Fibroblast of mammary gland (primary cell): ENCODE measurements at places on chromosomes 1 and 21.

DNA sequence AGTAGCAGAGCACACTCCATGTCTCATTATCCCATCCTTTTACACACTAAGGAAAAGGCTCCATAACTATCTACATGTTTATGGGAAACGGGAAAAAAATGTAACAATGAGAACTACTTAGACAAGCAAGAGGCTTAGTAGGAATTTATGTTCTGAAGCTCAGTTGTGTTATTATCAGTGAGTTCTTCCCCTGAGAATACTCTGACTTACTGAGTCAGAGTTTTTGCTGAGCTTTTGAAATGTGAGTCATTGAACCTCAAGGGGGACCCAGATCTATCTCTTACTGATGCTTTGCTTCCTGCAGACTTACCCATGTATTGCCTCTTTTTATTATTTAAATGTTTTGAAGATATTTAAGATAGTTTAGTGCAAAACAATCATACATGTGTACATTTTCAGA lies 20.1 kb downstream of the CFHR5 start:
- peak; percentile 90 for DNase-seq

DNA sequence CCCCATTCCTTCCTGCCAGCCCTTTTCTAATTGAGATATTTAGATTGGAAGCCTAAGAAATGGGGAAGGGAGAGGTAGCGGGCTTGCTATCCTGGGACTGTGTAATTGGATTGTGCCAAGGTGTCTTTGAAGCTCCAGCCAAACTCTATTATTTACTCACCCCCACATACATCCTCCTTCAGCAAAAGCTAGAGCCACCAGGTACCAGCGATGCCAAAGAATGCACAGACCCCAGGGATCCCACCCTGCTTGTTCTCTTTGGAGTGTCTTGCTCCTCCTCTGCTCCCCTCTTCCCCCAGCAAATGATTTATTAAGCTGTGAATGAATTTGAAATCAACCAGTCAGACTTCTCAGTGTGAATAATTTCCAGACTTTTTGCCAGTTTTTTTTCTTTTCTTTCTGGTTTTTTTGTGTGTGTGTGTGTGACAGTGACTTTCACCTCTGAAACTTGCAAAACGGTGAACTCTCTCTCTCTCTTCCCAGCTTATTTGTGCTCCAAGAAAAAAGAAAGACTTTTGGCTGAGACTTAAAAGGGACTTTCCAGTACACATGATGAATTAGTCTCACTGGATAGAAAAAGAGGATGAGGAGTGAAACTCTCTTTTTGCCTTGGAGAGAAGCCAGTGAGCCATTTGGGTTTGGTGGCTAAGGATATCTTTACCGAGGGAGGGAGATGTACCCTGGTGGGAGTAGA lies 1.8 kb downstream of the VASH2 start:
- DNase-seq: no peak

DNA sequence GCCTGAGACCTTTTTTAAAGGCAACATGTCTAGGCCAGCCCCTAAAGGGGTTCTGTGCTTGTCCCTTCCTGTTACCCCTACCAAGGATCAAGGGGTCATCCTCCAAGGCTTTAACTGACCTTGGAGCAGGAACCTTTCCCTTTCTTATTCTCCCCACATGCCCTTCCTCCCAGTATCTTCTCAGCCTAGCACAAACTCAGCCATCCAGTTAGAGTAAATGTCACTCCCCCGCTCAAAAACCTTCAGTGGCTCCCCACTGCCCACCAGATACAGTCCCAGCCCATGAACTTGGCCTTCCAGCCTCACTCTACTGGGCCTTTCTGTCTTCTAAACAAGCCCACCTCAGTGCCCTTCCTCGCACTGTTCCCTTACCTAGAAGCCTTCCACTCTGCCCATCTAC lies 8.8 kb downstream of the C1QB start:
- no peak for DNase-seq

GRCh38 chr1:57404884-57405283 lies 19.0 kb downstream of the DAB1 start:
- no peak for DNase-seq

DNA sequence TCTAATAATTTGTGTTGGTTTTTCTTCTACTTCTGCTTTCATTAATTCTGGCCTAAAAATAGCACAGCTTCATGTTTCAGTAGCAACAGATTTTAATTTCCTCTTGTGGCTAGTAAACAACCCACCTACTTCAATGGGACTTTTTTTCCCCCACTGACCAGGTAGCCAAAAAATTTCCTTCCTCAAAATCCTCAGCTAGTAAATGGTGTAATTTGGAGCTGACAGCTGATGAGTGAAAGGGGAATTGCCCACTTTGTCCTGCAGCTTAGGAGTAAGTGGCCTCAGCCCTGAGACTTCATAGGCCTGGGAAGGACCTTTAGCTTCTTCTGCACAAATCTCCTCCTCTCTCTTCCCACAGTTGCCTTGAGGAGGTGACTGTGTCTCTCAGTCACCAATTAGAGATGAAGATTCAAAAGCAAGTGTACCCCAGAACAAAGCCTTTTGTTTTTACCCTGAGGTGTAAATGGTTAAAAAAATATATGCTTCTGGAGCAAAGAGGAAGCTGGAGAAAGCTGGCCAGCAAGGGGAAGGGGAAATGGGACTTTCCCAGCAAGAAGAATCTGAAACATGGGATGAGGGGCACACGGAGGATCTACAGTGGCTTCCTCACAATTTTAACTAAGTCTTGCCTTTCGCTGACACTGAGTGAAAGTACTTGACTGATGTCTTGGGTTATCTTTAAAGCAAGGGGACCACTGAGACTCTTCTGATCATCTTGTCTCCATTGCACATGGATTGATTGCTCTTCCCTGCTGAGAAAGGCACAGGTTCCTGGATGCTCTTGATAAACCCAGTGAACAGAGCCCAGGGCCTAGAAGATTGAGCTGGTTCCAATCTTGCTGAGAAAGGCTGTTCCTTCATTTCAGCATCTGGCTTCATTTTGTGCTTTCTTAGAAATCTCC lies 35.8 kb upstream of the VCAM1 start:
- DNase-seq: no peak

- no peak for DNase-seq
Observed at GRCh38 chr1:80917826-80918225, 882.9 kb upstream of the ADGRL2 start.

GRCh38 chr1:54153535-54154439 lies 987 bp upstream of the CDCP2 start:
- DNase-seq: peak; percentile 74

DNA sequence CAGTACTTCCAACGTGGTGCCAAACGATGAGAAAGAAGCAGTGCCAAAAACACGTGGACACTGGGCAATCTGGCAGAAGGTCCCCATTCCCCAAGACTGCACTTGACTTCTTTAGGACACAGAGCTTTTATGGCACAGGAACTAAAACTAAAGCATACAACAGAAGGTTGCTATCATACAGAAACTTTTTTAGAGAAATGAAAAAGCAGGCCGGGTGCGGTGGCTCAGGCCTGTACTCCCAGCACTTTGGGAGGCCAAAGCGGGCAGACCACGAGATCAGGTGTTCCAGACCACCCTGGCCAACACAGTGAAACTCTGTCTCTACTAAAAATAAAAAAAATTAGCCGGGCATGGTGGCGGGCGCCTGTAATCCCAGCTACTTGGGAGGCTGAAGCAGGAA lies 43.0 kb downstream of the GNB1 start:
- no peak for DNase-seq

GRCh38 chr1:37574834-37575480 lies 18.2 kb downstream of the DNALI1 start:
- DNase-seq: peak; percentile 94

DNA sequence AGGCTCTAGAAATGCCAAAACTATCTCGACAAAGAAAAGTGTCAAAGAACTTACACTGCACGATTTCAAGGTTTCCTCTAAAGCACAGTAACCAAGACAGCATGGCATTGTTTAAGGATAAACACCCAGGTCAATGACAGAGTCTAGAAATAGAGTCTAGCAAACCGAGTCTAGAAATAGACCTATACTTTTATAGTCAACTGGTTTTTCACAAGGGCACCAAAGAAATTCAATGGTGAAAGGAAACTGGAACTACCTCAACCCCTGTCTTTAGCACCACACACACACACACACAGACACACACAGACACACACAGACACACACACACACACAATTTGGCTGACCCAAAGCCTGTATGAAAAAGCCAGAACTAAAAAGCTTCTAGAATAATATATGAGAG lies 67.1 kb upstream of the PGBD5 start:
- DNase-seq: no peak

GRCh38 chr1:161805399-161806197 lies 39.5 kb downstream of the ATF6 start:
- DNase-seq: no peak

DNA sequence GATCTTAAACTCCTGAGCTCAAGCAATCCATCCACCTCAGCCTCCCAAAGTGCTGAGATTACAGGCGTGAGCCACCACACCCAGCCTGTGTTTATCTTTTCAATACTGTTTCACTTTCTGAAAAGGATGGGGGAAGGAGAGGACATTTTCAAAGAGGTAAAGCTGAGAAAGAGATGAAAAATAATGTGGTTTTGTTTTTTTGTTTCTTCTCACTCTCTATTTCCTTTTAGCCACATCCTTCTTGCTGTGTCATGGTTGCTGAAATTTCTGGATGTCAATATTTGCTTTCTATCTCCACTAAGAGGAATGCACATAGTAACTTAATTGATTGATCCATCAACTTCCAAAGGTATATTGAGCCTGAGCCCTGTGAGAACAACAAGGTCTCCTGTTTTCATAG lies 6.4 kb upstream of the C1orf21 start:
- no peak for DNase-seq

GRCh38 chr1:59595774-59596173 lies 219.0 kb upstream of the HOOK1 start:
- peak; percentile 50 for DNase-seq

DNA sequence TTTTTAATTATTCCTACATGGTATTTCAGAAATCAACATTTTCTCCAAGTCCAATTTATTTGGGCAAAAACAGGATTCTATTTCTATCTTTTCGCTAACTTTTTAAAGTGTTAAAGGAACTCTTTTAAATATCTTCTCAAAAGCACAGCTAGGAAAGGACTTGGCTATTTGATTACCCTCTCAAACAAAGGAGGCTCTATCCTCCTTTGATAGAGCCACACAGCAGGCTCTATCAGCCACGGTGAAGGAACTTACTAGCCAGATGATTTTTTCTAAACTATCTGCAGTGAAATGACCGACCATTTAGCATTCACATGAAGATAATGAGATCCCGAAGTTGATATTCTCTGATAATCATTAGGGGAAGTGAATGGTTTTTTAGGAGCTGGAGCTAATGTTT lies 9.1 kb downstream of the ANGPTL7 start:
- no peak for DNase-seq

- no peak for DNase-seq
Observed at GRCh38 chr1:100943533-100943932, 47.6 kb downstream of the SLC30A7 start.
